HCT116 (cell line): ENCODE measurements at places on chromosomes 5 and 9. TPM values are rescaled to one million over a fixed set of nuclear protein-coding genes. Genes with fewer than 3 reads are reported as not detected.
A peak's percentile ranks its signal among the peaks of the same experiment; 100 is the strongest.

Gene DOK3
- 8.0 TPM for total RNA-seq

GRCh38 chr9:136403538-136403914 lies 3.6 kb upstream of the SNAPC4 start:
- no peak for DNase-seq

DNA sequence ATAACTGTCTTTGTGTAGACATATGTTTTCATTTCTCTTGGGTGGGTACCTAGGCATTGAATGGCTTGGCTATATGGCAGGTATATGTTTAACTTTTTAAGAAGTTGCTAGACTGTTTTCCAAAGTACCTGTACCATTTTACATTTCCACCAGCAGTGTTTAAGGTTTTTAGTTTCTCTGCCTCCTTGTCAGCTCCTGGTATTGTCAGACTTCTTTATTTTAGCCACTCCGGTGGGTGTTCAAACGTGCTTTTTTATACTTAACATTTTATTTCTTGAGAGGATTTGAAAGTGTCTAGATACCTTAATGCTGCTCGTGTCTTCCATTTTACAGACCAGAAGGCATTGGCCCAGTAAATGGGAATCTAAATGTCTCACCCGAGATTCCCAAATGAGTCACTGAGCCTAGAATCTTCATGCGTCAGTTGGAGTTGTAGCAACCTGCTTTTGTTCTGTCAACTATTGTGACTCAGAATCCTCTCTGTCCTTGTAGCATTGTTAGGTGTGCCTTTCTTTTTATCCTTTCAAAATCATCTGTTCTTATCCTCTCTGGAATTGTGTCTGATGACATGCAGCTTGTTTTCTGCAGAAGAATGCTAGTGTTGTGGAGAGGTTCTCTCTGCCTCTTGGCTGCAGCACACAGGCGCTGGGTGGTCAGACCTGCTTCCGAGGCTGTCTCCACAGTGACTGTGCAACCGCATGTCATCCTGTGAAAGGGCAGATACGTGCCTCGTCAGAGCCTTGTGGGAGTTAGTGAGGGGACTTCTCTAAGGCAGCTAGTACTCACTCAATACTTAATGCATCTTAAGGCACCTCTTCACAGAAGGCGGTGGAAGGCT lies 291.8 kb downstream of the AOPEP start:
- peak; percentile 32 for DNase-seq

- DNase-seq: no peak
These were observed 238.2 kb downstream of the PBX3 start for GRCh38 chr9:125985142-125985997.

DNA sequence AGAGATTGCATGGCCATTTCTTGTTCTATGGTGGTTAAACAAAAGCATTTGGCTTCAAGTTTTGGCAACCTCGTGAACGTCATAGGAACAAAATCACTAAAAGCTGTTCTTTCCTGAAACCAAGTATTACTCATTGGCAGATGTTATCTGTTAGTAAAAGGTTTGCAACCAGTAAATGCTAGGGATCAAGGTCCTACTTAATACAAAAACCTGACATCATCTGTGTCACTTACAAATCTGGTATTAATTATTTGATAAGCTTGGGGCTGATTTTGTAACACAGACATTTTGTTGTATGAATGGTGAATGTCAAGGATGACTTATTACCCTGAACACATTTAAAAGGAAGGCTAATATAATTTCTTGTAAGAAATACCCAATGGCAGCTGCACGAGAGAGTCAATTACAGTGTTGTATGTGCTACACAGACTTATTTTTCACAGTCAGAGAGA lies 486.4 kb upstream of the ZNF608 start:
- DNase-seq: no peak

- DNase-seq: no peak
These were observed 255.3 kb upstream of the KLF4 start for GRCh38 chr9:107744873-107745272.
